ENCODE measurements at places on chromosomes 5 and 9. TPM values are rescaled to one million over a fixed set of nuclear protein-coding genes. Genes with fewer than 3 reads are reported as not detected.

The GNA14 gene
- 1.0 TPM for total RNA-seq

The TGFBR1 gene
- 203 TPM for total RNA-seq

The OMD gene
- total RNA-seq = not detected

The INIP gene
- 23.1 TPM for total RNA-seq

The MORN5 gene
- not detected for total RNA-seq
